GM18507 (cell line): ENCODE measurements at places on chromosomes 7 and 10.

DNA sequence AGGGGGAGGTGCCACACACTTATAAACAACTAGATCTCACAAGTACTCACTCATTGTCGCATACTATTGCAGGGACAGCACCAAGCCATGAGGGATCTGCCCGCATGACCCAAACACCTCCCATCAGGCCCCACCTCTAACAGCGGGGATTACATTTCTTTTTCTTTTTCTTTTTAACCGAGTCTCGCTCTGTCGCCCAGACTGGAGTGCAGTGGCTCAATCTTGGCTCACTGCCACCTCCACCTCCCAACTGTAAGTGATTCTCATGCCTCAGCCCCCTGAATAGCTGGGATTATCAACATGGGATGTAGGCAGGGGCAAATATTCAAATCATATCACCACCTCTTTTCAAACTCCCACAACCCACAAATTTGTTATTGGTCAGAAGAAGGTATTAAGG lies 76.7 kb downstream of the SKAP2 start:
- DNase-seq, result no peak

GRCh38 chr10:30041196-30042105 lies 17.9 kb downstream of the JCAD start:
- no peak for DNase-seq

DNA sequence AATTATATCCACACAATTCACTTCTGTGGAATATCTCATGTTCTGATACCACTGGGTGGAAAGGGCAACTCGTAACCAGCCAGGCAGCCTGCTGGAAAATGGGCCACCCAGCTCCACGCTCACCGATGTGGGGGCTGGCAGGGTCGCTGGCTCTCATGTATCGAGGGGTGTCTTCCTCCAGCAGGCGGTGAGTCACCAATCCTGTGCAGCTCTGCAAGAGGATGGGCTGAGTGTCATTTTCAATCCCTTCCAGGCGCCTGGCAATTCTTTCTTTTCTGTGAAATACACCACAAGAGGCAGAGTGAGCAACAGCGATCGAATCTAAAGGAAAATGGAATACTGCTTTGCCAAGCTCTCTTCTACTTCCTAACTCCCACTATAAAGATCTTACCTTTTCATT lies 80.1 kb downstream of the SVIL start:
- no peak for DNase-seq

- DNase-seq, result no peak
These were observed 52.8 kb upstream of the KCNIP2 start for GRCh38 chr10:101896225-101896877.

- no peak for DNase-seq
These were observed 3.4 kb downstream of the TMEM209 start for GRCh38 chr7:130201796-130202195.

GRCh38 chr10:109956454-109957091 lies 33.3 kb upstream of the XPNPEP1 start:
- DNase-seq, result peak; percentile 42

DNA sequence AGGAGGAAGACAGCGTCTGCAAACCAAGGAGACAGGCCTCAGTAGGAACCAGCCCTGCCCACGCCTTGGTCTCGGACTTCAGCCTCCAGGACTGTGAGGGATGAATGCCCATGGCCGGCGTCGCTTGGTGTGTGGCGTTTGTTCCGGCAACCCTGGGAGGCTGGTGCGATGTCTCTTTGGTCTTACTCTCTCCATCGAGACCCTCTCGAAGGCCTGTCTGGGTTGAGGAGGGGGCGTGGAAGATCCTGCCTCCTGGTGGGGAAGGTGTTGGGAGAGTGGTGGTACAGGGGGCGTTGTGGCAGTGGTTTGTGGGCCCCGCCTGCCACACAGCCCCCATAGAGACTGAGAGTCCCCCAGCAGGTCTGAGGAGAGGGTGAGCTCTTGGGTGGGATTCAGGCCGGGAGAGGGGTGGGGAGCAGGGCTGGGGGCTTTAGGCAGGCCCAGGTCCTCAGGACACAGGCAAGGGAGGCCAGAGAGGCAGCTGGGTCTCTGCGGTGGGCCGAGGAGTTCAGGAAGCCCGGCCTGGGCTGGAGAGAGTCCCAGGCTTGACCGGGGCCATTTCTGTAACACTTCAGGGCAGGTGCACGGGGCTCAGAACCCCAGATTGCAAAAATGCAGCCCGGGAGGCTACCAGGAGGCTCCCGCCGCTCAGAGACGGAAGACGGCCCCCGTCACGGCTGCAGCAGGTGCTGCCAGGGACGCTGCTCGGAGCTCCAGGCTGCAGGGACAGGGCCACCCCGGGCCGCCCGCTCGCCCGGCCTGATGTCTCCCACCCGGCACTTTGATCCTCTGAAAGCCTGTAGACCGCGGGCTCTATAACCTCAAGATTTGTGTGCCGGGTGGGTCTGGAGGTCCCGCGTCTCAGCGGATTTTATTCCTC lies 33.8 kb upstream of the PSMG3 start:
- DNase-seq, result no peak

GRCh38 chr10:100989088-100989487 lies 1.7 kb downstream of the TWNK start:
- no peak for DNase-seq

- DNase-seq, result peak; percentile 11
These were observed 19.4 kb downstream of the COPG2 start for GRCh38 chr7:130649004-130649790.

GRCh38 chr10:4001811-4002210 lies 216.8 kb upstream of the KLF6 start:
- DNase-seq, result no peak

DNA sequence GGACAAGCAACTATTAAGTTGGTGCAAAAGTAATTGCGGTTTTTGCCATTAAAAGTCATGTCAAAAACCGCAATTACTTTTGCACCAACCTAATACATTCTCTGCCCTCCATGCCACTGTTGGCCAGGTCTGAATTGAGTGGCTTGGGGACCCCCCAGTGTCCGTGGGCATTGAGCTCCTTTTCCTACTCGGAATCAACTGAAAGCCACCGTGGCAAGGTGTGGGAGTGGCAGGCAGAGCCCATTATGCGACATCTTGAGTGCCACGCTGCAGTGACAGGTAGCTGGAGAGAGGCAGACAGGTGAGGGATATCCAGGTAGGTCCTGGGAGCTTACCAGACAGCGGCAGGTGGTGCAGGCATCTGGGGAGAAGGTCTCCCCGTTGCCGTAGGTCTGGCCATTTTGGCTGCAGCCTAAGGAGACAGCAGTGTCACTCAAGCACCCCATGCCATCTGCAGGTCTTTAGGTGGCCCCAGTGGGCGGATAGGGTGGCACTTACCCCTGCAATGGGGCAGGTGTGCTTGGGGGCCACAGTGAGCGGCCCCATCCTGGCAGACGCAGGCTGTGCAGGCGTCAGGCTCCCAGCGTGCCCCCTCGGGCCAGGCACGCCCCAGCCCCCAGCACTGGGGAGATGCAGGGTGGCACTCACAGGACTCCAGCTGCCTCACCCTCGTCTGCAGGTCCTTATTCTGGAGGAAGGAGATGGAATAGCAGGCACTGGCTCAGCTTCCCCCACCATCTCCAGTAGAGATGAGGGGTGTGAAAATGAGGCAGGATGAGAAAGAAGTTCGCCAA lies 3.5 kb downstream of the KCP start:
- DNase-seq, result no peak

GRCh38 chr7:48962821-48963505 lies 38.6 kb downstream of the CDC14C start:
- no peak for DNase-seq

DNA sequence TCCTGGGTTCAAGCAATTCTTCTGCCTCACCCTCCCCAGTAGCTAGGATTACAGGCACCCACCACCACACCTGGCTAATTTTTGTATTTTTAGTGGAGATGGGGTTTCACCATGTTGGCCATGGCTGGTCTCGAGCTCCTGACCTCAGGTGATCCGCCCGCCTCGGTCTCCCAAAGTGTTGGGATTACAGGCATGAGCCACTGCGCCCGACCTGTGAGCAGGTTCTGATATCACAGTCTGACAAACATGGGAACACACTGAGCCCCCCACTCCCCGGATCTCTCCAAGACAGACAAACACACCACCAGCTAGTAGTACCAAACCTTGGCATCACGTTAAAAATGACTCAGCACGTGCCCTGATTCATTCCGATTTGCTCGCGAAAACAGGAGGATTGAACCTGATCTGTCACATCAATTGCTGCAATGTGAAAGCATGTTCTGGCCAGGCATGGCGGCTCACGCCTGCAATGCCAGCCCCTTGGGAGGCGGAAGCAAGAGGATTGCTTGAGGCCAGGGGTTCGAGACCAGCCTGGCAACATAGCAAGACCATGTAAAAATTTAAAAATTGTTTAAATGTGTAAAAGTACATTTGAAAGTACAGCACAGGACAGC lies 106.5 kb downstream of the SMURF1 start:
- DNase-seq, result no peak

- DNase-seq, result no peak
These were observed 54.8 kb upstream of the PLPP4 start for GRCh38 chr10:120402147-120402766.

- no peak for DNase-seq
These were observed 111.6 kb upstream of the MEOX2 start for GRCh38 chr7:15798081-15798480.

- no peak for DNase-seq
These were observed 42.3 kb upstream of the SP8 start for GRCh38 chr7:20828947-20829346.

- DNase-seq, result no peak
These were observed 174.8 kb downstream of the ELMO1 start for GRCh38 chr7:37273891-37274290.

GRCh38 chr10:119313644-119314043 lies 106.3 kb downstream of the GRK5 start:
- peak; percentile 49 for DNase-seq

DNA sequence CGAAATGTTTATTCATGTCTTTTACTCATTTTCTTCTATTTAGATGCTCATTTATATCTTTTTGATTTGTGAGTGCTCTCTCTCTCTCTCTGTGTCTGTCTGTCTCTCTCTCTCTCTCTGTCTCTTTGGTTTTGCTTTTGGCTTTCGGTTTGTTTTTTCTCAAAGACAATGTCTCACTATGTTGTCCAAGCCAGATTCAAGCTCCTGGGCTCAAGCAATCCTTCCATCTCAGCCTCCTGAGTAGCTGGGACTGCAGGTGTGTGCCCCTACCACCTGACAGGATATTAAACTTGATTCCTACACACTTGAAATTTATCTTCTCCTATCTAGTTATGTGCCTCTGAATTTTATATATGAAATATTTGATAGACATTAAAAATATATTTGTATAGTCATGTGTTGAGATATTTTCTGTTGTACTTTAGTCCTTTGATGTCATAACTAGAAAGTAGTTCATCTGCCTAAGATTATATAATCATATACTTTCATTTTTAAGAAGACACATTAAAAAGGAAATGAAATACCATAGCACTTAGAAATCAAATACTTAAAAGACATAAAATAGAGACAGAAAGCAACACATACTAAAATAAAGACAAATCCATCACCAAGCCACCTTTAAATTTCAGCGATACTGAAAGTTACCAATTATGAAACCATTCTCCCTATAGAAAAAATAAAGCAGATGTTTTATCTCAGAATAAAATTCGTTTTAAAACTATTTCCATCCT lies 68.1 kb upstream of the SFMBT2 start:
- DNase-seq, result no peak

- no peak for DNase-seq
These were observed 142.6 kb downstream of the SND1 start for GRCh38 chr7:127794551-127794950.

DNA sequence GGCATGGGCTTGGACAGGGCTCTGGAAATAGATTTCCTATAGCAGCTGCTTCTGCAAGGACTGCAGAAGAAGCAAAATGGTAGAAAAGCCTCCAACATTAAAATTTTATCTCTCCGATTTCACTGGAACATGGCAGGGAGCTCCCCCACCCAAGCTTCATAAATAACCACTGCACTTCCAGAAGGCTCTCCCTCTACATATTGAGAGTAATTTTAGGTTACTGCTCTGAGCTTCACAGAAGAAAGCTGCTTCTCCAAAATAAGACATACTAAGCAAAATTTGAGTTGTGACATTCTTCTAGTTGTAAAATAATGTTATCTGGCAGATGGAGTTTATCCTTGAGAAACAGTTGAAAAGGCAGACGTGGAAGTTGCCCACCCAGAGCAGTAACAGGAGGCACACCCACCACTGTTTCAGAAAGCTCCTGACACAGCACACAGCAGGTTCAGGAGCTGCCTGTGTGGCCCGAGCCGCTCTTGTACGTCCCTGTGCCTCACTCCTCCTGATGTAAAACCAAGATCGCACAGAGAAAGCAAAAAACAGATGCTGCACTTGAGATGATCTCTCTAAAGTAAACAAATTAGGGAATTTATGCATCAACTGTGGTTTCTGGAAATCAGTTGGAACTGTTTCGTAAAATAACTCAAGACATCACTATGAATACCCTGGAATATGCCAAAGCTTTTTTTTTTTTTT lies 621.0 kb downstream of the PARD3 start:
- no peak for DNase-seq

DNA sequence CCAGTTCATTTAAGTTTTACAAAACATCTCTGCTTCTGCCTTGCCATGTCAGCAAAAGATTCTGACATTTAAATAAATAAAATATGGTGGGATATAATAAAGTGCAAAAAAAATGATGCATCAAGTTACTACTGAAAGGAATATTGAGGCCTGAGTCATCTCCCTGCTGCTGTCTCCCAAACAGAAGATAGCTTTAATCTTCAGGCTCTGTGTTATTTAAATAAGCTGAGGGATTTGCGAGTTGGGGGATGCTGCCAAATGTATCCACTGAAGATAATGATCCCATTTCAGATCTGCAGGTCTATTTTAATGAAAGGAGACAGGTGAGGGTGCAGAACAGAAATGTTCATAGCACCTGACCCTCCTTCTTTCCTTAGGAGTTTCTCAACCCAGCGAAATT lies 720.8 kb downstream of the AUTS2 start:
- DNase-seq, result no peak

GRCh38 chr10:91860885-91861284 lies 48.4 kb downstream of the FGFBP3 start:
- no peak for DNase-seq

GRCh38 chr7:26612742-26613141 lies 251.6 kb downstream of the SKAP2 start:
- no peak for DNase-seq

DNA sequence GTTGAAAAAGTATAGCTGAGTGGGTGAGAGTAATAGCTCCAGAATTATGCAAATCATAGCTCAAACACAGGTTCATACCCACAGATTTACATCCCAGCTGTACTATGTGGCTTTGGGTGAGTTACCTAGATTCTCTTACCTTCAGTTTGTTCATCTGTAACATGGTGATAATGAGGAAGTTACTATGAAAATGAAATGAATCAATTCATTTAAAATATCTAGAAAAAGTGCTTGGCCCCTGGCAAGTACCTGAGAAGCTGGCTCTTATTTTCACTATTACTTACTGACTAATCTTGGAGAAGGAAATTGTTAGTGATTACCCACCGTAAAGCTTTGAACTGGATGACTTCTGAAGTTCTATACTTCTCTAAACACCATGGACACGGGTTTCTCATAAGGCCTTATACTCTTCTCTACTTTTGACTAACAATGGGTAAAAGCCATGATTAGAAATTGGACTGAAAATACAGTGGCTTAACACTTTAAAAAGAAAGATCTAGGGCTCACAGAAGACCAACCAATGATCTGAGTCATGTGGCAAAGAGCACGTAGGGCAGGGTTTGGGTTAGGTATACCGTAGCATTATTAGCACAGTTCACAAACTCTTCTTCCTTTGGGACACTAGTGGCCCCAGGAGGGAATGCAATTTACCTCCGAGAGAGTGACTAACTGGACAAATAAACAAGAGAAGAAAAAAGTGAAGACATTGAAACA lies 149.2 kb downstream of the PLPP4 start:
- DNase-seq, result peak; percentile 1

GRCh38 chr10:89655722-89656121 lies 10.7 kb upstream of the PANK1 start:
- DNase-seq, result no peak
